ENCODE measurements at places on chromosomes 11 and 22. TPM values are rescaled to one million over a fixed set of nuclear protein-coding genes. Genes with fewer than 3 reads are reported as not detected.

Gene WNT11
- polyA plus RNA-seq: 15.3 TPM

Gene LYVE1
- polyA plus RNA-seq: 88.0 TPM

Gene LRRC32
- 37.5 TPM for polyA plus RNA-seq

Gene CHADL
- polyA plus RNA-seq: 4.2 TPM

Gene GNG3
- polyA plus RNA-seq: 0.28 TPM

Gene DDTL
- 4.6 TPM for polyA plus RNA-seq

Gene INSC
- polyA plus RNA-seq: 1.8 TPM

Gene ELMOD1
- polyA plus RNA-seq: 4.8 TPM

Gene KCNK4
- not detected for polyA plus RNA-seq

Gene EMID1
- 8.1 TPM for polyA plus RNA-seq

Gene OR6T1
- polyA plus RNA-seq: not detected

Gene MTFP1
- polyA plus RNA-seq: 7.9 TPM

Gene PRR5
- 30.7 TPM for polyA plus RNA-seq

Gene ENTHD1
- not detected for polyA plus RNA-seq

Gene HSD17B12
- 41.5 TPM for polyA plus RNA-seq

Gene OR51I1
- not detected for polyA plus RNA-seq

Gene APLNR
- polyA plus RNA-seq: 108 TPM

Gene GGTLC3
- polyA plus RNA-seq: not detected

Gene TMPRSS13
- 1.1 TPM for polyA plus RNA-seq

Gene GAL
- polyA plus RNA-seq: 1.4 TPM

Gene ISX
- polyA plus RNA-seq: not detected

Gene BACE1-AS
- 14.0 TPM for polyA plus RNA-seq

Gene C11orf91
- polyA plus RNA-seq: not detected

Gene HBG2
- 2,843 TPM for polyA plus RNA-seq

Gene TRIM49
- polyA plus RNA-seq: not detected

Gene SRRD
- 19.4 TPM for polyA plus RNA-seq

Gene CD248
- polyA plus RNA-seq: 100 TPM

Gene NF2
- 16.9 TPM for polyA plus RNA-seq

Gene INCENP
- polyA plus RNA-seq: 23.6 TPM

Gene DYNC2H1
- polyA plus RNA-seq: 11.6 TPM

Gene NLRP14
- polyA plus RNA-seq: 0.04 TPM

Gene APOL4
- 22.7 TPM for polyA plus RNA-seq

Gene GLYAT
- polyA plus RNA-seq: not detected

Gene TCP11L1
- 13.2 TPM for polyA plus RNA-seq

Measured in muscle of leg (tissue), 16 donors.